Smooth muscle cell of the coronary artery (primary cell): ENCODE measurements at places on chromosomes 7 and 10. TPM values are rescaled to one million over a fixed set of nuclear protein-coding genes. Genes with fewer than 3 reads are reported as not detected.

NRCAM gene
- 1.1 and 1.9 TPM in 2 replicates for total RNA-seq

ADAMTS14 gene
- 1.5 and 9.0 TPM in 2 replicates for total RNA-seq

ACBD7 gene
- total RNA-seq = 0.12 and 1.1 TPM in 2 replicates

LRGUK gene
- 0.08 TPM in 1 of 2 replicates, not detected in the other for total RNA-seq

TMEM176A gene
- under 0.01 TPM in 1 of 2 replicates, not detected in the other for total RNA-seq

ABCB1 gene
- total RNA-seq = 0.75 TPM in 1 of 2 replicates, not detected in the other

PNLIPRP1 gene
- not detected in 2 replicates for total RNA-seq

CCDC126 gene
- 6.1 and 9.4 TPM in 2 replicates for total RNA-seq

COL28A1 gene
- total RNA-seq = not detected in 2 replicates

SFR1 gene
- total RNA-seq = 1.2 and 4.4 TPM in 2 replicates

LRRC18 gene
- total RNA-seq = not detected in 2 replicates

RELN gene
- total RNA-seq = 0.08 and 1.5 TPM in 2 replicates

AKR1D1 gene
- not detected in 2 replicates for total RNA-seq

PGAM2 gene
- 0.75 and 2.5 TPM in 2 replicates for total RNA-seq

CDC14C gene
- 0.08 TPM in 1 of 2 replicates, not detected in the other for total RNA-seq

GDI2 gene
- total RNA-seq = 423 and 430 TPM in 2 replicates

FRAT1 gene
- 0.83 and 1.1 TPM in 2 replicates for total RNA-seq

MMD2 gene
- total RNA-seq = not detected in 2 replicates

CYP2C8 gene
- not detected in 2 replicates for total RNA-seq

GDF2 gene
- not detected in 2 replicates for total RNA-seq

UCN3 gene
- total RNA-seq = not detected in 2 replicates

SLC18A3 gene
- under 0.01 TPM in 1 of 2 replicates, not detected in the other for total RNA-seq

SKIDA1 gene
- total RNA-seq = 0.53 and 0.82 TPM in 2 replicates

ADAM12 gene
- total RNA-seq = 20.8 and 56.4 TPM in 2 replicates
